ENCODE measurements at places on chromosomes 5 and 9. TPM values are rescaled to one million over a fixed set of nuclear protein-coding genes. Genes with fewer than 3 reads are reported as not detected.

The FOXI1 gene
- not detected for total RNA-seq

The NR5A1 gene
- not detected for total RNA-seq

The CLIC3 gene
- total RNA-seq = not detected

The PCDHA1 gene
- not detected for total RNA-seq

The MLANA gene
- not detected for total RNA-seq

The SMIM32 gene
- total RNA-seq = not detected

The FCN2 gene
- not detected for total RNA-seq

The GDA gene
- not detected for total RNA-seq

The ACOT12 gene
- total RNA-seq = not detected

The MCTP1 gene
- total RNA-seq = not detected

The MEIKIN gene
- 1.9 TPM for total RNA-seq

The TAF1L gene
- not detected for total RNA-seq

The PRLR gene
- total RNA-seq = not detected

The CDC20B gene
- total RNA-seq = not detected

The PIP5KL1 gene
- total RNA-seq = 1.8 TPM

DNA sequence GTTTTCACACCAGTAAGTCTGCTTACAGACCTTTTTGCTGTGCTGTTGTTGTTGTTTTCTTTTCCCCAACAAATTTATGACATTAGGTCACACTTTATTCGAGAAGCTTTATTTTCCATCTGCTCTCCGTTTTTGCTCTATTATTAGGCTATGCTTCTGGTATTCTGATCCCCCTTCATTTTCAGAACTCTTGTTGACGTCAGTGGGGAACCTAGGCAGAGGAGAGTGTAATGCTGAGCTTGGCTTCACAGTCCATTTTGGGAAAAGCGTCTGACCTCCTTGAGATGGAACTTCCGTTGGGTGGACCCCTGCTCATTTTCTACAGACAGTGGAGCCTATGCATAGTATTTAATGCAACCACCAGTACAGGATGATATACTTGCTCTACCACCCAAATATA is 387.9 kb upstream of the MEF2C start:
- no peak overlapping the region for H3K27ac ChIP-seq
- no peaks in the 10 kb centered on the region for H3K36me3 ChIP-seq
- no peak for DNase-seq
- no peaks in the 10 kb centered on the region for H3K27me3 ChIP-seq

- peaks cover 11% of the 10 kb centered on the region for H3K27me3 ChIP-seq
- no peak for DNase-seq
- H3K27ac ChIP-seq = no peak overlapping the region
- no peak overlapping the region for H3K4me3 ChIP-seq
- H3K36me3 ChIP-seq = no peaks in the 10 kb centered on the region
- no peaks in the 10 kb centered on the region for H3K4me1 ChIP-seq
Measured at GRCh38 chr5:140018920-140019644, 24.0 kb downstream of the NRG2 start.

GRCh38 chr9:131103024-131103423 is 6.7 kb downstream of the AIF1L start:
- H3K4me1 ChIP-seq = no peaks in the 10 kb centered on the region
- DNase-seq = no peak
- H3K4me3 ChIP-seq = no peak overlapping the region
- H3K27me3 ChIP-seq = no peaks in the 10 kb centered on the region
- H3K27ac ChIP-seq = no peak overlapping the region

GRCh38 chr9:129611307-129611800 is 9.5 kb downstream of the C9orf50 start:
- H3K4me1 ChIP-seq = peaks cover 25% of the 10 kb centered on the region
- no peak overlapping the region for H3K27ac ChIP-seq
- no peak for DNase-seq

- no peaks in the 10 kb centered on the region for H3K27me3 ChIP-seq
- peak; percentile 47 for DNase-seq
- H3K4me1 ChIP-seq = peaks cover 44% of the 10 kb centered on the region
- peak overlapping the region; percentile 91 for H3K27ac ChIP-seq
Measured at GRCh38 chr5:140108093-140109017, 5.6 kb upstream of the PURA start.

DNA sequence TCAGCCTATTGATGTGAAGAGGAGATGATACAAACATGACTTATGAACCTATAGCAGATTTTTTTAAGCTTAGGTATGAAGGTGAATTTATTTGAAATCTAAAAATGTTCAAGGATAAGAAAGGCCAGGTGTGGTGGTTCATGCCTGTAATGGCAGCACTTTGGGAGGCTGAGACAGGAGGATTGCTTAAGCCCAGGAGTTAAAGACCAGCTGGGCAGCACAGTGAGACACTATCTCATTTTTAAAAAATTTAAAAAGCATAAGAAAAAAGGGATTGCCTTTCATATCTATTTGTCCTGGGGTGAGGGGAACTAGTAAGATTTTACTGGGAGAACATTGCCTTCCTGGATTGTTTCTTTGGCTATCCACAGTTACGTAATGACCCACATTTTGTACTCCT is 40.8 kb upstream of the SRP19 start:
- peaks cover 11% of the 10 kb centered on the region for H3K36me3 ChIP-seq
- no peaks in the 10 kb centered on the region for H3K4me1 ChIP-seq
- H3K27me3 ChIP-seq = no peaks in the 10 kb centered on the region

- no peak overlapping the region for H3K4me3 ChIP-seq
- H3K36me3 ChIP-seq = peaks cover 3% of the 10 kb centered on the region
- no peaks in the 10 kb centered on the region for H3K27me3 ChIP-seq
- DNase-seq = no peak
Measured at GRCh38 chr5:143024228-143024920, 254.2 kb downstream of the ARHGAP26 start.

- H3K27me3 ChIP-seq = no peaks in the 10 kb centered on the region
- no peak overlapping the region for H3K27ac ChIP-seq
- no peaks in the 10 kb centered on the region for H3K36me3 ChIP-seq
- H3K4me1 ChIP-seq = no peaks in the 10 kb centered on the region
- H3K4me3 ChIP-seq = no peak overlapping the region
Measured at GRCh38 chr9:23342291-23342690, 483.7 kb downstream of the ELAVL2 start.

DNA sequence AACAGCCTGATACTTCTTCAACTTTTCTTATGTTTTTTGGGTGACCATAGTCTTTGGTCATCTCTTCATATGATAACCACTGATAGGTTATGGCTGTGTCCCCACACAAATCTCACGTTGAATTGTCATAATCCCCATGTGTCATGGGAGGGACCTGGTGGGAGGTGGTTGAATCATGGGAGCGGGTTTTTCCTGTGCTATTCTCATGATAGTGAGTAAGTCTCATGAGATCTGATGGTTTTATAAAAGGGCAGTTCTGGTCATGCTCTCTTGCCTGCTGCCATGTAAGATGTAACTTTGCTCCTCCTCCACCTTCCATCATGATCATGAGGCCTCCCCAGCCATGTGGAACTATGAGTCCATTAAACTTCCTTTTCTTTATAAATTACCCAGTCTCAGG is 8.7 kb downstream of the RHOBTB3 start:
- no peak for DNase-seq
- H3K27ac ChIP-seq = no peak overlapping the region
- peaks cover 6% of the 10 kb centered on the region for H3K4me1 ChIP-seq

DNA sequence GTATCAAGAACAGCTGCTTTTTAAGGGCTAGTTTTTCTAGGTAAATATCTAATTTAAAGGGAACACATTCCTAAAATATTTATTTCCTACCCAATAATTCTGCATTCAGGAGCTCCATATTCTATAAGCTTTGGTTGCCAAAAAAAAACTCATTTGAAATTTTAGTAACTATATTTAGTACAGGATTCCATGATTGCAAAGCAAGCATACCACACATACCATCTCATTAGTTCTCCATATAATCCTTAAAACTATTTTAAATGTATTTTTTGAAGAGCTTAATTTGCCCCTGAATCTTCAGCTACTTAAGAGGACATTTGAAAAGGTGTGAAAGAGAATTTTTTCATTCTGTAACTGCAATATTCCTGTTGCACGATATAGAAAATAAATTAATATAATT is 877.0 kb downstream of the NR2F1-AS1 start:
- no peak for DNase-seq
- no peaks in the 10 kb centered on the region for H3K36me3 ChIP-seq
- H3K27me3 ChIP-seq = no peaks in the 10 kb centered on the region

DNA sequence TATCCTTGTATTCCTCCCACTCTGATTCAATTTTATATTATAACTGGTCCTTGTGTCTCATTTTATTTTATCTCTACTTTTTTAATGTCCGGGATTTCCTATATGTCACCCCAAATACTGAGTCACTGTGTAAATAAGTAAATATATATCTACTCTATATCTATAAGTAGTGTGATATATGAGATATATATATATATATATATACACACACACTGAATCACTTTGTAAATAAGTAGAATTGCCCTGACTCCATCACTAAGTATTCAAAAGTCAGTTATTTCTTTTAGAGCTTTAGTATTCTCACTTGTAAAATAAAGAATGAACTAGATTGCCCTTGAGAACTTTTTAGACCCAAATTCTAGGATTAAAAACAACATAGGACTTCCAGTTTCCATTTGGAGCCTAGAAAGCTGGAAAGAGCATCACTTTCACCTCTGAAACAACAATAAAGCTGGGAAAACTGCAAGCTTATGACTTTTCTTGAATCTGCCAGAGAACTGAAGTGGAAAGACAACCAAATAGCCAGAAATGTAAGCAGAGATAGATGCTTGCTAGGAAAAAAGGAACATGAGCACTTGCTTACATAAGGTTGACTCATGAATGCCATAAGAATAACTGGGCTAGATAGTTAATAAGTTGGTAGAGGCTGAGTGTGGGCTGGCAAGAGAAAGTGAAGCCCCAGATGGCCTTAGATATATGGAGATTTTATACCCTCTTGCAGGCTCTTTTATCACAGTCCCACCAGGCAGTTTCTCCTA is 171.1 kb upstream of the TLX3 start:
- no peaks in the 10 kb centered on the region for H3K27me3 ChIP-seq
- H3K27ac ChIP-seq = no peak overlapping the region
- no peaks in the 10 kb centered on the region for H3K4me1 ChIP-seq

GRCh38 chr9:91677331-91677730 is 253.7 kb upstream of the NFIL3 start:
- DNase-seq = no peak
- H3K4me1 ChIP-seq = peaks cover 4% of the 10 kb centered on the region
- H3K4me3 ChIP-seq = no peak overlapping the region

DNA sequence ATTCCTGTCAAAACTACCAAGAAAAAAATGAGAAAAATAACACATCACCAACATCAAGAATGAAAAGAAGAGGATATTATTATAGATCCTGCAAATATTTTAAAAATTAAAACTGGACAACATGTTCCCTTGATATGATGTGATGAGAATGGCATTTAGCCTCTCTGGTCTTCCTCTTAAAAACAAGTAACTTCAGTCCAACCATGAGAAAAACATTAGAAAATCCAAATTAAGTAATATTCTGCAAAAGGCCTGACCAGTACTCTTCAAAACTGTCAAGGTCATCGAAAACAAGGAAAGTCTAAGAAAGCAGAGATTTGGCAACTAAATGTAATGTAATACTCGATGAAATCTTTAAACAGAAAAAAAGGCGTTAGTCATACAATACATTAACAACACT is 167.1 kb upstream of the SNX2 start:
- H3K4me3 ChIP-seq = no peak overlapping the region
- H3K27me3 ChIP-seq = peaks cover 7% of the 10 kb centered on the region
- H3K36me3 ChIP-seq = no peaks in the 10 kb centered on the region
- no peak for DNase-seq

- H3K36me3 ChIP-seq = no peaks in the 10 kb centered on the region
- DNase-seq = no peak
- H3K4me1 ChIP-seq = no peaks in the 10 kb centered on the region
- H3K27me3 ChIP-seq = no peaks in the 10 kb centered on the region
Measured at GRCh38 chr9:72615931-72616330, 94.5 kb downstream of the TMC1 start.

DNA sequence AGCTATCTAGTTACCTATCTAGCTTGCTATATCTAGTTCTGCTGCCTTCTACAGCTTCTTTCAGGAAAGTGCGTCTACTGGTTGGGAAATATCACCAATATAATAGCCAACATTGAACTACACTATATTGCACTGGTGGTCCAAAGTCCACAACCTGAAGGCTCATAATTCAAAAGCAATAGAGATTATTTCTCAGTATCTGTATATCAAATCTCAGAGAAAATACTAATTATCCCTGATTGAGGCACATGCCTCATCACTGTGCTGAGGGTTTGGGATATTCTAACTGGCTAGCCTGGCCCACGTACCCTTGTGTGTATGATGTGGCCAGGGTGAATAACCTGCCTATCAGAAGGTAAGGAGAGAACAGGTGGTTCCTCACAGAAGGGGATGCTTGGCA is 53.8 kb downstream of the SH3RF2 start:
- H3K27me3 ChIP-seq = no peaks in the 10 kb centered on the region
- no peak for DNase-seq
- H3K4me1 ChIP-seq = no peaks in the 10 kb centered on the region
- H3K27ac ChIP-seq = no peak overlapping the region
- no peaks in the 10 kb centered on the region for H3K36me3 ChIP-seq

- DNase-seq = no peak
- H3K4me1 ChIP-seq = no peaks in the 10 kb centered on the region
- H3K27me3 ChIP-seq = peaks cover 40% of the 10 kb centered on the region
- H3K27ac ChIP-seq = no peak overlapping the region
Measured at GRCh38 chr5:176724472-176724871, 77.2 kb downstream of the TSPAN17 start.

- H3K27me3 ChIP-seq = no peaks in the 10 kb centered on the region
- H3K27ac ChIP-seq = no peak overlapping the region
- no peak for DNase-seq
- H3K4me1 ChIP-seq = no peaks in the 10 kb centered on the region
Measured at GRCh38 chr5:4716781-4717180, 423.3 kb upstream of the ADAMTS16 start.

DNA sequence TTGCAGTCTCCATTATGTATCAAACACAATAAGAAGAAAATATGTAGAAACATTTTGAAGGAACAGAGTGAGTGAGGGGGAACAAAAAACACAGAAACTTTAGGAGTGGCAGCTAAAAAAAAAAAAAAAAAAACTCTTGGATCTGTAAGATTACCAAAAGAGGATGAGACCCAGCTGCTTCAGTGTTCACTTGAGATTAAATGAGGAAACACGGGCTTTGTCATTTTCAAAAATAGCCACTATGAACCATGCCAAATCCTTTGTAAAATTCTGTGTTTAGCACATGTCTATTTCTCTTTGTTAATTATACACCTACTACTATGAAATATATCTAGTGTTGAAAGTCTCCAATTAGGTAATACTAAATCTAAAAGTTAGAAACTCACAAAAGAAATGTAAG is 485.9 kb downstream of the EFNA5 start:
- no peaks in the 10 kb centered on the region for H3K27me3 ChIP-seq
- H3K36me3 ChIP-seq = no peaks in the 10 kb centered on the region
- H3K27ac ChIP-seq = no peak overlapping the region
- no peaks in the 10 kb centered on the region for H3K4me1 ChIP-seq

DNA sequence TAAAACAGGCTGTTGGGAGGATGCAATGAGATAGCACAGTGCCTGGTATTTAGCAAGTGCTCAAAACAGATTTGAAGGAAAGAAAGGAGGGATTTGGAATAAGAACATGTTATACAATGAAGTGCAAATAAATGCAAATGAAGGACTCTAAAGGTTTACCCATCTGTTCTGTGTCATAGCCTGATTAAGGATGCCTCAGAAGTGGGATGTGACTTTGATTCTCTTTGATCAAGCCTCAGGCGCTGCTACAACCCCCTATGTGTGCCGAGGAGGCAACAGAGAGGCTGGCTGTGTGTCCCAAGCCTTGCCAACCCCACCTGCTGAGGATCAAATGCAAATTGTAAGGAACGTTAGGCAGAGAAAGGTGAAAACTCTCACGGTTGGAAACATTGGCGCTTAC is 27.2 kb downstream of the GGTA1 start:
- no peak overlapping the region for H3K27ac ChIP-seq
- H3K36me3 ChIP-seq = no peaks in the 10 kb centered on the region
- no peaks in the 10 kb centered on the region for H3K4me1 ChIP-seq
- no peak overlapping the region for H3K4me3 ChIP-seq
- no peaks in the 10 kb centered on the region for H3K27me3 ChIP-seq
- no peak for DNase-seq

Measured in activated naive CD4-positive, alpha-beta T cell treated with anti-CD3 and anti-CD28 coated beads for 36 hours (primary cell).